ELR (cell line): ENCODE measurements at places on chromosomes 5 and 9.
A peak's percentile ranks its signal among the peaks of the same experiment; 100 is the strongest.

DNA sequence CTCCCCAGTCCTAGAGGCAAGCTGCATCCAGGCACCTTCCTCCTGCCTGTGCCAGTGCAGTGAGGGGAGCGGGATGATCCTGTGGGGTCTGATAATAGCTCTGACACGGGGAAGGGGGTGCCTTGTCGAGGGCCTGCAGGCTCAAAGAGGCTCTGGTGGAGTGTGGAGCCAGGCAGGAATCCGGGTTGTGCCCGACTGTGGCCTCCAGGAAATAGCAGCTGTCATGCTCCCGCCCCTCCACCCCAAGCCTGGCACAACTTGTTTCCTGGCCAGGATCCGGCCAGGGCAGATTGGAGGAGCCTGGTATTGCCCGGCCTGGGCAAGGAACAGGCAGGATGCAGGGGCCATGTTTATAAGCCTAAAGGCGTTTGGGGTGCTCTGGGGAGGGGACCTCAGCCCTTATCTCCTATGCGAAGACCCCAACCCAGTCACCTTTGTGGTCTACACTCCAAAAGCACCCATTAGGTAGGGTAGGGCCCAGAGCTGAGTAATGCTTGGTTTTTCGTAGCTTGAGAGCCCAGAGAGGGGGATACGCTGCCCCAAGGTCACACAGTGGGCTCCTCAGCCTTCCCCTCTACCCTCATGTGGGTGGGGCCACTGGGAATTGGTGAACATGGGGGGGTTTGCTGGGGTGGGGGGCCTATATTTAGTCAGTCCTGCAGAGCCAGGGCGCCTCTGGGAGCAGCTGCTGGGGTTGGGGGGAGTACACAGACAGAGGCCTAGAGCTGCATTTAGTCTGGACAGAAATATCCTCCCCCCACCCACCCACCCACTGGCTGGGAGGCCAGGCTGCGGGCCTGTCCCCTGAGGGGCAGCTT lies 12.2 kb downstream of the CXXC5 start:
- peak; percentile 60 for DNase-seq

DNA sequence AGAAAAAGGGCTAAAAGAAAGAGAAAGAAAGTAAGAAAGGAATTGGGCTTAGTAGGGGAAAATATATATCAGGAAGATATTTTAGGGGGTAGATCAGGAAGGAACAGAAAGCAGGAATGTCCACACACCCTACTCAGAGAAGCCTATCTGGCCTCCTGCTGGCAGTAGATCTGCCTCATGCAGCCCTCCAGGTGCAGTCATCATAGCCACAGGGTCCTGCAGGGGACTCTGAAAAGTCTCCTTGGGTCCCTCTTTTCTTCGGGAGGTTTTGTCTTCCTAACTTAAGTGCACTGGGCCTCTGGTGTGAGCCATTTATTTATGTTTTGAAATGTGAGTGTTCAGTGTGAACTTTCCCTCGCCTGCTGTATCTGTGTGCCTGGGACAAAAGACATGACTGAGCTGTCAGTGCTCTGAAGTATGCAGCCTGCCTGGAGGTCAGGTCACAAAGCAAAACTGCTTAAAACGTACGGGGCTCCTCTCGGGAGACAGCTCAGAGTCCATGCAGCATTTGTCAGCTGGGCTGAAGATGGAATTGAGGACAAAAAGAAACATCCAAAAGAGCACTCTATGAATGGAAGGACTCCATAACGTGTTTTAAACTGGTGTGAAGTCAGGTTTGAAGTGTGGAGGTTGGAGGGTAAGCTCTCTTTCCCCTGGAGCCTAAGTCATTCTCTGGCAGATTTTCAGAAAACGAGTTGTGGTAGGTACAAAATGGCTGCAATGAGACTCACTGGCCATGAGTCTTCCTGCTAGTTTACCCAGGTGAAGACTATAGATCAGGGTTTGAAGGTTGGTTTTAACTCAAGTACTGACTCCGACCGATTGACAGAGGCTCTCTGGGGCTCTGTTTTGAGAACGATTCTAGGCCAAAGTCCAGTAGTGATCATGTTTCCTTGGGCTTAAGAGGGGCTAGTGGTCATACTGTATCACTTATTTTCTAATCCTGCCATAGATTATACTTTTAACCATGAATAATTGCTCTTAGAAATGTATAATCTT lies 151.8 kb upstream of the GDNF start:
- no peak for DNase-seq

DNA sequence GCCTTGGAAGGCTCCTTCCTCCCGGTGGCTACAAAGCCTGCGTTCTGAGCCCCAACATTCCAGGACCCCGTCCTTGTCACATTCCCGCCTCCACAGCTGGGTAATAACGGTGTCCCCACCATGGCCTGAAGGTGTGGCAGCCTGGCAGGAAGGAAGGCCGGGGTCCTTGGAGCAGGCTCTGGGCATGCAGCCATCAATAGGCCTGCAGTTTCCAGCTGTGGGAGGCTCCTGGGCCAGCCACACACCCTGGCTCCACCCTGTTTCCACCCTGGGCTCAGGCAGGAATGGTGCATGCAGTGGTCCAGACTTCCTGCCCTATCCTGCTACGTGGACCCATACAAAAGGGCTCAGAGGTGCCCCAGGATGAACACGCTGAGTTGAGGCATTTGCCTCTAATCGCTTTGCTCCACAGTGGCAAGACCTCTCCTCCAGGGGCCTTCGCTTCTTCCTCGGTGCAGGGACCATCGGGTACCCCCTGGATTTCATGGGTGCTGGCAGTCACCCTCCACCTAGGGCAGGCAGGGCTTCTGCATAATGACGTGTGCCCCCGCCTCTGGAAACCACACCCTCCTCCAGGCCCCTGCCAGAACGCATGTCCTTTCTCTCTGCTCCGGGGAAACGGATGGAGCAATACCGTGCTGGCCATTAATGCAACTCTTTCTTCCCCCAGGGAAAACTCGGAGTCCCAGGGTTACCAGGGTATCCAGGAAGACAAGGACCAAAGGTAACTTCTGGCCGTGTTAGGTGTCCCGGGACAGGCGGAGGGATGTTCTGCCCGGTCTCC lies 95.1 kb upstream of the FCN2 start:
- DNase-seq = no peak

DNA sequence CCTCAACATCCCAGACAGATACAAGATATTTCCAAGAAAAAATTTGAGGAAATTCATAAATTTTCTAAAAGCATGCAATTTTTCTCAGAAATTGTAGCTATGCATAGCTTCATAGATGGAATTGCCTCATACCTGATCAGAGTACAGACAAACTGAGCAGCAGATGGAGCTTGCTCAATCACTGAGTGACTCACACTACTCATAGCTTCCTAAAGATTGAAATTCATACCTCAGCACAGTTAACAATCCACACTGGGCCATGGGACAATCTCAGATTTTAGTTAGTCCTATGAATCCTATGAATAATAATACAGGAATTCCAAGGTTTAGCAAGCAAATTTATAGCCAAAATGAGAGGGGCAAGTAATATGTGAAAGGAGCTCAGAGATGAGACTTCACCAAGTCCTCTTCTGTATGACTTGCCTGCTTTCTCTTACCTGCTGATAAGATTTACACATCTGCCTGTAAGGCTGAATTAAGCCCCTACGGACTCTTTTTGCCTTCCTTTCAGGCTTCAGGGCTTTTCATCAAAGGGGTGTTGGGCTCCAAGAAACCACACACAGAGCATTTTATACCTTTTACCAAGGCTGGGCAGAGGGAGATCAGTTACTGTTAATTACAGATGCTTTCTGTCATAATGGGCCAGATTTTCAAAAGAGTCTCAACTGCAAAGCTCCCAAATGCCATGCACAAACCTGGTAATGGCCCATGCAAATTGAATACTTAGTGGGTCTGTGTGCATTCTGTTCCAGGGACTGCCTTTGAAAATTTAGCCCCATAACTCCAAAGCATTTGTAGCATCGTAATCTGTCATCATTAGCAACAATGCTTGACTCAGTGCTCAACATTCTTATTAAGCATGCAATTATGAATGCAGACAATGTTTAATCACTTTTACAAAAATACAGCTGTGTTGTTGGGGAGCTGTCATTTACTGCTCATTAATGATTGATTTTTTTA lies 439.3 kb downstream of the DTWD2 start:
- DNase-seq = no peak

GRCh38 chr5:72537166-72537565 lies 30.0 kb upstream of the ZNF366 start:
- DNase-seq = no peak

- peak; percentile 40 for DNase-seq
Measured at GRCh38 chr9:111051400-111051799, 13.1 kb upstream of the LPAR1 start.

GRCh38 chr9:8821910-8822666 lies 1022.5 kb upstream of the DMAC1 start:
- no peak for DNase-seq

DNA sequence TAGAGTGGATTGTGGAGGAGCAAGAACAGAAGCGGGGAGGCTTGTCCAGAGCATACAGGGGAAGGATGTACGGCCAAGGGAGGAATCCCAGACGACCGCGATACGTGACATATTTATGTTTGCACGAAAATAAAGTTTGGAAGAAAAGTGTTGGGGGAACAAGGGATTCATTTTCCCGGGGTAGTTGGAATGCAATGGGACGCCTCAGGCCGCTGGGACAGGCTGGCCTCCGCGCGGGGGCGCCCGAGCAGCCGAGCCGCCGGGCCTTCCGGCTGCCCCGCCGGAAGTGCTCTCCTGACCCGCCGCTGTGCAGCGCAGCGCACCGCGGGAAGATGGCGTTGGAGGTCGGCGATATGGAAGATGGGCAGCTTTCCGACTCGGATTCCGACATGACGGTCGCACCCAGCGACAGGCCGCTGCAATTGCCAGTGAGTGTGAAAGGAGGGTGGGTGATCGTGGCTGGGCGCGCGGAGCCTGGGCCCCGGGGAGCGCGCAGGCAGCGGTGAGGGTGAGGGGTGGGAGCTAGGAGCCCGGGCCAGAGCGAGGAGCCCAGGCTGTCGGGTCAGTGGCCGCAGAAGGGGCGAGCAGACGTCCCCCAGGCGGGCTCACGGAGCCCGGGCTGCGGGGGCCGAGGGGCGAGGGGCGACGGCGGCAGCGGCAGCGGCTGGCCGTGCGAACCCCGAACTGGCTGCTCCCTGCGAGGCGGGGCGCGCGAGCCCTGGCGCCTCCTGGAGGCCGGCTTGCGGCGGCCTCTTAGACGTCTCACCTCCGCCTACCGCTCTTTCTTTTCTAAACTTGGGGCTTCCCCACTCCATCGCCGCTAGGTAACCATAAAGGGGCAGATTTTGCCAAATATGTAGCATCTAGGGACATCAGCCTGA lies at the start of gene PHAX:
TSS of gene PHAX (plus strand) at position 317 of the 881 bp plus-strand sequence. CDS start at position 333, 16 bp downstream.
- peak; percentile 86 for DNase-seq

- DNase-seq = peak; percentile 79
Measured at GRCh38 chr5:37840053-37841034, 503 bp upstream of the GDNF start.

- DNase-seq = no peak
Measured at GRCh38 chr5:114977979-114978573, 191.6 kb downstream of the TRIM36 start.

DNA sequence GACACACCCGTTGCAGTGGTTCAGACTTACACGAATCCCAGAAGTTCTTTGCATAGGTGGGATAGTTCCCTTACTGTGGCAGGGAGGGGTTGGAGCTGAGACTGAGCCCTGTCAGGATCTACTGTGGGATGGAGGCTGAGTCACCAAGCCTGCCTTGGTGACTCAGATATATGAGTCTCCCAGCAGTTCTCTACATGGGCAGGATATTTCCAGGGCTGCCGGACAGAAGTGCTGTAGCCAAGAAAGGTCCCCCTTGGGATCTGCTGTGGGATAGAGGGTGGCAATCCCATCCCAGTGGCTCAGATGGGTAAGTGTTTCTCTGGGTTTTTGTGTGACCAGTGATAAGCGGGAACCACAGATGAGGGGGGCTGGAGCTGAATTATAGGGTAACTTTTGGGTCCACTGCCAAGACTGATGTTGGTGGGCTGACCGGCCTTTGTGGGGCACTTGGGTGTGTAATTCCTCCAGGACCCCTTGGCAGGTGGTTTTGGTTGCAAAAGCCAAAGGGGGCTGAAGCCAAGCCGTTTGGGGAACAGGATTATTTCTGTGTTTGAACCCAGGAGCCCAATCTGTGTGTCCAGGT lies 18.7 kb downstream of the XRCC4 start:
- peak; percentile 92 for DNase-seq
